B cell (primary cell): ENCODE measurements at places on chromosomes 2 and 18. TPM values are rescaled to one million over a fixed set of nuclear protein-coding genes. Genes with fewer than 3 reads are reported as not detected.

ARMC9 gene
- total RNA-seq = 5.2 and 5.4 TPM in 2 replicates

FAP gene
- total RNA-seq = not detected in 2 replicates

RUFY4 gene
- not detected in 2 replicates for total RNA-seq

HOXD10 gene
- total RNA-seq = not detected in 2 replicates
